ENCODE measurements at places on chromosomes 1 and 21.
A peak's percentile ranks its signal among the peaks of the same experiment; 100 is the strongest.

DNA sequence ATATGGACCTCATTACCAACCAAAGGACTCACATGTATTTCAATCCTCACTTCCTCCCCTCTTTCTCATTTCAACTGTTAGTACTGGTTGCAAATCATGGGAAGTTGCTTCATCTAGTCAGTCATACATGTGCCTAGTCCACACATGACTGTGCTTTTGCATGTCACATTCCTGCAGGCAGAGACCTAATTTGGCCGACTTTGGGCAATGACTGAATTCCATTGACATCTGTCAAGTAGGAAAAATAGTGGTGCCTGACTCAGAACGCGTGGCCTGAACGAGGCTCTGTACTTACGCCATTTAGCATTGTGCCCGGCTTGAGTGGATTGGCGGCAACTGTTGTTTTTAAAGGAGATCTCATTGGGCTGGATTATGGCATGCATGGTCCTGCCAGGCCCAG is 18.0 kb downstream of the PTPRU start:
- DNase-seq: no peak
- no peak overlapping the region for H3K4me3 ChIP-seq
- H3K36me3 ChIP-seq: no peaks in the 10 kb centered on the region
- H3K27ac ChIP-seq: no peak overlapping the region
- H3K4me1 ChIP-seq: no peaks in the 10 kb centered on the region
- H3K27me3 ChIP-seq: peaks cover 3% of the 10 kb centered on the region

GRCh38 chr1:212157252-212157651 is 121.7 kb downstream of the DTL start:
- H3K27me3 ChIP-seq: no peaks in the 10 kb centered on the region
- no peak for DNase-seq
- no peaks in the 10 kb centered on the region for H3K36me3 ChIP-seq
- peaks cover 28% of the 10 kb centered on the region for H3K4me1 ChIP-seq

DNA sequence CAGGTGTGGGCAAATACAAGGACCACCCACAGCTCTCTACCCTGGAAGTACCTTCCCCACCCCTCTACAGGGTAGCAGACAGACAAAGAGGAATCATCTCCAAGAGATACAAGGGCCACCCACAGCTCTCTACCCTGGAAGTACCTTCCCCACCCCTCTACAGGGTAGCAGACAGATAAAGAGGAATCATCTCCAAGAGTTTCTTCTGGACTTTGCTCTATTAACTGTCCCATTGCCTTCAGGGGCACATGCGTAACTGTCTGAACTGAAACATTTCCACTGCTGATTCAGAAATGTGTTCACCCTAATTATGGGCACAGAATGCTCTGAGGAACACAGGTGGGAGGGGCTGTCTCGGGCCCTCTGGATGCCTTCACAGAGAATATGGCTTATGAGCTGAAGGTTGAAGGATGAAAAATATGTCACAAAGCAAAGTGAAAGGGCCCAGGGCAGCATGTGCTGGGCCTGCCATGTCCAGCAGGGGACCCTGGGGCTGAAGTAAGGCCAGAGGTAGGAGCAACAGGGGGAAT is 43.9 kb downstream of the ZNF281 start:
- no peak overlapping the region for H3K27ac ChIP-seq
- no peaks in the 10 kb centered on the region for H3K36me3 ChIP-seq
- DNase-seq: no peak
- no peak overlapping the region for H3K4me3 ChIP-seq
- H3K4me1 ChIP-seq: 0 out of 2 replicates have a peak, but pooled peaks cover 3% of the 10 kb centered on the region

GRCh38 chr1:32926562-32926961 is 25.4 kb upstream of the TMEM54 start:
- no peaks in the 10 kb centered on the region for H3K4me1 ChIP-seq
- H3K36me3 ChIP-seq: no peaks in the 10 kb centered on the region
- DNase-seq: no peak
- no peak overlapping the region for H3K27ac ChIP-seq
- H3K27me3 ChIP-seq: peaks cover 5% of the 10 kb centered on the region
- no peak overlapping the region for H3K4me3 ChIP-seq

GRCh38 chr1:186456729-186457255 is 4.1 kb downstream of the PDC start:
- H3K27me3 ChIP-seq: no peaks in the 10 kb centered on the region
- no peak overlapping the region for H3K4me3 ChIP-seq
- H3K4me1 ChIP-seq: no peaks in the 10 kb centered on the region

DNA sequence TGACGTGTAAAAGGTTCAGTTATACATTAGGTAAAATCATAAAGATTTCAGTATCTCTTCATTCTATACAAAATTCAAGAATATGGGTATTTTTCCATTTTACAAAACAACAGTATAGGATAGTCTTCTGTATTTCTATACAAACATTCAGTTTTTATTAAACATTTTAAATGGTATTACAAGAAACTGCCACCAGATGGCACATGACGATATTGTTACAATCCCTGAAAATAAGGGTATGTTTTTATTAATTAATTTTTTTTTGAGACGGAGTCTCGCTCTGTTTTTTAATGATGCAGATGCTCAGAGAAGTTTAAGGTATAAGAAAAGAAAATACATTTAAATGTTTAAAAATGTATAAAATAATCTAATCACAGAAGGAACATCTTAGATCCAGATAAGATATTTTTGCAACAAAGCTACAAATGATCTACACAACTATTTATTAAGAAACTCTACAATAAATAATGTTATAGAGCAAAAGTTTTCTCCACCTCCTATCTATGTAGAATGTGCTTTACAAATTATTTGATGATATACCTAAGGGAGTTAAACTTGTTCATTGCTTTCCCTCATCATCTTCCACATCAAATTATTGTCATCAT is 23.5 kb upstream of the RSBN1 start:
- H3K4me1 ChIP-seq: no peaks in the 10 kb centered on the region
- no peak overlapping the region for H3K4me3 ChIP-seq
- no peak for DNase-seq
- H3K36me3 ChIP-seq: no peaks in the 10 kb centered on the region
- no peaks in the 10 kb centered on the region for H3K27me3 ChIP-seq

DNA sequence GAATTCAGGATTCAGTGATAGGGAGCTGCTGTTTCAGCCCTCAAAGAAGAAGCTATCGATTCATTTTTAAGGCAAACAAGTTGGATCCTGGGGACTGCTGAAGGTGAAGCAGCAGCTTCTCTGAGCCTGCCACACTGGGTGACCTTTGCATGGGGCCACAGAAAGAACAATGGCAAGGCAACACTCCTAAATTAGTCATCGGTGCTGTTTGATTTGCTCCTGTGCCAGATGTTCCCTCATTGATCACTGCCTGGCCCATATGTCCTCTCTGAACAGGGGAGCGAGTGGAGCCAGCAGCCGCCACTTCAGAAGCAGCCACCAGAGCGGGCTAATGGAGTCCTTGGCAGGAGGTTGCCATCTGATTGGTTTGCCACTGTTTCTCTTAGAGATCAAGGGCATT is 391.5 kb downstream of the NTNG1 start:
- H3K27ac ChIP-seq: no peak overlapping the region
- no peak overlapping the region for H3K4me3 ChIP-seq
- H3K27me3 ChIP-seq: no peaks in the 10 kb centered on the region
- H3K4me1 ChIP-seq: no peaks in the 10 kb centered on the region
- no peak for DNase-seq

- H3K27ac ChIP-seq: no peak overlapping the region
- no peak overlapping the region for H3K4me3 ChIP-seq
- no peaks in the 10 kb centered on the region for H3K27me3 ChIP-seq
- peaks cover 8% of the 10 kb centered on the region for H3K4me1 ChIP-seq
Measured at GRCh38 chr1:36458910-36459309, 5.3 kb downstream of the MRPS15 start.

- H3K4me1 ChIP-seq: no peaks in the 10 kb centered on the region
- no peak overlapping the region for H3K4me3 ChIP-seq
- no peak overlapping the region for H3K27ac ChIP-seq
- no peaks in the 10 kb centered on the region for H3K27me3 ChIP-seq
- no peaks in the 10 kb centered on the region for H3K36me3 ChIP-seq
Measured at GRCh38 chr1:60088620-60089155, 15.1 kb upstream of the C1orf87 start.

DNA sequence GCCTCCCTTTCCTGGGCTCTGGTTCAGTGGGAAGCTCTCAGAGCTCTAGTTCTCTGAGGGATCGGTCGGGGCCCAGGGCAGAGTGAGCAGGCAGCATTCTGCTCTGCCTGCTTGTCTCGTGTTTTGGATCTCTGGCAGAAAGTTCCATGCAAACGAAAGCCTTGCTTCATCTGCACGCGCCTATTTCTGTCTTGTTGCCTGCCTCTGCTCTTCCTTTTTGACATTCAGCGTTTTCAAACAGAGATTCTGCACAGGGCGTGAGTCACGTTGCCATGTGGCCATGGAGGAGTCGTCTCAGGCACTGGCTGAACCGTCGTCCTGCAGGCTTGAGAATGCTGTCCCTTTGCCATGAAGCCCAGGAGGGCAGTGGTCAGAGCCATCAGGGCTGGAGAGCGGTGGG is 20.3 kb downstream of the AJAP1 start:
- H3K4me1 ChIP-seq: no peaks in the 10 kb centered on the region
- DNase-seq: no peak

DNA sequence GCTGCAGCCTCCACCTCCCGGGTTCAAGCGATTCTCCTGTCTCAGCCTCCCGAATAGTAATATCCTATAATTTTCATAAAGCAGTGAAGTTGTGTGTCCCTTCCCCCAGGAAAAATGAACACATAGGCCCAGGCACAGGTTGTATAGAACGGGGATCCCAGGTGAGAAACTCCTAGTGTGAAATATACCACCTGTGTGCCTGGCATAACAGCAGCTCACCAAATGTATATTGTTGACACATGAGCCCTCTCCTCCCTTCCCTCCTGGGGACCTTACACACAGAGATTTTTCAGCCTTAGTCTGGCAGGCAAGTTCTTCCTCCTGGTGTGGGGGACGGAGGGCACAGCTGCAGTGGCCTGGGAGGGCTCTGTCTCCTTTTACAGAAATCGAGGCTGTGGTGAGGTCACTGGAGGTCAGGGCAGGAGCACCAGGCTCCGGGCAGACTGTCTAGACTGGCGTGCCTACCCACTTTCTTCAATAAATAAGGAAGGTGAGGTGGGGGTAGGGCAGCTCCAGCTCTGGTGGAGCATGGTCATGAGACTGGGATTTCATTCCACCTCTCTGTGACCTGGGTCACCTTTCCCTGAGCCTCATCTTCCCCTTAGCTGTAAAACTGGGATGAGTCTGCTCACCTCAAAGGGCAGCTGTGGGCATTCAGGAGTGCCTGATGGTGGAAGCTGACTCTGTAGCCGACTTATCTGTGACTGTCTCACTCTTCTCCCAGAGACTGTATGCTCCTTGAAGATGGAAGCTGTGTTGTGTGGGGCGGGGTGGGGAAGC is 14.3 kb downstream of the RCC1 start:
- no peaks in the 10 kb centered on the region for H3K27me3 ChIP-seq
- H3K4me1 ChIP-seq: peaks cover 18% of the 10 kb centered on the region
- no peak for DNase-seq
- peaks cover 6% of the 10 kb centered on the region for H3K36me3 ChIP-seq

DNA sequence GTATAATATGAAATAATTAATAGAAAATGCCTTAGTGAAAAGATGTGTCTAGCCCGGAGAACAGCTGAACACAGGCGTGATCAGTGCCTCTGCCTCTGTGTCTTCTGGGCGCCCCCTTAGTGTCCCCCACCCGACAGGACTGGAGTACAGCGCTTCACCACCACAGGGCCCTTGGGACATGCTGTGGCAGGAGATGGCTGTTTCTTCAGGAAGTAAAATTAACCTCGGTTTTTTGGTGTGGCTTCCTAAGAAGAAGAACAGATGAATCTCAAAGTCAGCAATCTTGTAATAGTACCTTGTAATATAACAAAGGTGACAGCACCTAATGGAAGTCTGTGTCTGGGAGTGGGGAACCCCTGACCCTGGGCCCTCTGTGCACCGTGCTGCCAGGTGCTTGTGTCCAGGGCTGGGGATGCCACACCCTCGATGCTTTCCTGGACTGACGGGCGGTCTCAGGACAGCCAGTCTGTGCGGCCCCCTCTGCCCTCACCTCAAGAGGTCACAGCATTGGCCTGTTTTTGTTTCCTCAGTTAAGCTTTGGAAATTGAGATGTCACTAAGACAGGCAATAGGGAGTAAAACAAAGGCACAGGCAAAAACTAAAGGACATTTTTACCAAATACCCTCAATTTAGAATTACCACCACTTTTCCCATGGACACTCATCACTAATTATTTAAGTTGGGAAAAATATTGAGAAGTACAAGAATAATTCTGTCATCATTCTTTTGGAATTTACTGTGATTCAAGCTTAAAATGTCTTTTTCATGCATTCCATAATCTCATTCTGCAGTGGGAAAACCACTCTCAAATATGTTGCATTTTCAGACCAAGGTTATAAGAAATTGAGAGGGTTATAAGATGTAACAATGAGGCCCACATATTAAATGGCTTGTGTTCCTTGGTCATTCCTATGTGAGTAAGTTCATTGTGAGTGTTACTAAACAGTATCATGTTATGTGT is 79.3 kb downstream of the ADARB1 start:
- no peaks in the 10 kb centered on the region for H3K27me3 ChIP-seq
- H3K4me1 ChIP-seq: 0 out of 2 replicates have a peak, but pooled peaks cover 4% of the 10 kb centered on the region
- H3K27ac ChIP-seq: no peak overlapping the region
- no peaks in the 10 kb centered on the region for H3K36me3 ChIP-seq
- DNase-seq: no peak

GRCh38 chr1:195715652-195716051 is 892.6 kb downstream of the KCNT2 start:
- H3K4me1 ChIP-seq: no peaks in the 10 kb centered on the region
- H3K4me3 ChIP-seq: no peak overlapping the region
- H3K36me3 ChIP-seq: no peaks in the 10 kb centered on the region

GRCh38 chr21:35227786-35228185 is 178.7 kb upstream of the RUNX1 start:
- H3K36me3 ChIP-seq: no peaks in the 10 kb centered on the region
- H3K27ac ChIP-seq: peak overlapping the region; percentile 37
- H3K4me1 ChIP-seq: peaks cover 20% of the 10 kb centered on the region

DNA sequence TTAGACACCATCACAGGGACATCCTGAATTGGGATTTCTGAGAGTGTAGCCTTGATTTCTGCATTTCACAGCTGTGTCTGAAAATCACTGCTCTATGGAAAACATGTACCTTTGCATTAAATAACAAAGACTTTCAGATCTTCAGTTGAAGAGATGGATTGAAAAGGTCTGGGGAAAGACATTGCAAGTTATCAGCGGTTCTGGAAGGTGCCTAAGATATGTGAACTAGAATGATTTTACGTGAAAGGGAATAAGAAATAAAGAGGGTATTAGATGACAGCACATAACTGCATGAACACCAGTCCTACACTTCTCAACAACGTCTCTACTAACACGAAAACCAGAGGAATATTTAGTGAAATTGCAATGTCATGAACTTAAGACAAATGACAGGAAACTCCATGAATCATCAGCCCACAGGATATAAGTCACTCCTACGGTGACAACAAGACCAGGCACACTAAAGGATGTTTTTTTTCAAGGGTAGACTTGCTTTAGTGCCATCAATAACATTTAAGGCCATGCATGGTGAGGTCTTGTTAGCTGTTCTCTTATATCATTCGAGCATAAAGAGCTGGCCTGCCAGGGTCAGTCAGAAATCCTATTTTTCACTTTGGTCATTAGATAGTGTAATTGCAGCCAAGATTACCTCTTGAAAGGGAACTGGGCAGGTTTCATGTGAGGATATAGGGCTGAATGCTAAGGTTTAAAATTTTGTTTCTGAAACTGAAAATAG is 283.1 kb downstream of the GRIK1 start:
- H3K36me3 ChIP-seq: no peaks in the 10 kb centered on the region
- no peaks in the 10 kb centered on the region for H3K4me1 ChIP-seq
- no peaks in the 10 kb centered on the region for H3K27me3 ChIP-seq

GRCh38 chr1:30670240-30671060 is 52.9 kb downstream of the MATN1 start:
- H3K36me3 ChIP-seq: no peaks in the 10 kb centered on the region
- no peak overlapping the region for H3K4me3 ChIP-seq
- no peaks in the 10 kb centered on the region for H3K27me3 ChIP-seq
- DNase-seq: no peak
- H3K27ac ChIP-seq: no peak overlapping the region

- no peak overlapping the region for H3K27ac ChIP-seq
- H3K4me1 ChIP-seq: no peaks in the 10 kb centered on the region
- H3K36me3 ChIP-seq: no peaks in the 10 kb centered on the region
Measured at GRCh38 chr1:114764689-114765088, 6.9 kb upstream of the CSDE1 start.
